ENCODE measurements at places on chromosomes 5 and 9.

DNA sequence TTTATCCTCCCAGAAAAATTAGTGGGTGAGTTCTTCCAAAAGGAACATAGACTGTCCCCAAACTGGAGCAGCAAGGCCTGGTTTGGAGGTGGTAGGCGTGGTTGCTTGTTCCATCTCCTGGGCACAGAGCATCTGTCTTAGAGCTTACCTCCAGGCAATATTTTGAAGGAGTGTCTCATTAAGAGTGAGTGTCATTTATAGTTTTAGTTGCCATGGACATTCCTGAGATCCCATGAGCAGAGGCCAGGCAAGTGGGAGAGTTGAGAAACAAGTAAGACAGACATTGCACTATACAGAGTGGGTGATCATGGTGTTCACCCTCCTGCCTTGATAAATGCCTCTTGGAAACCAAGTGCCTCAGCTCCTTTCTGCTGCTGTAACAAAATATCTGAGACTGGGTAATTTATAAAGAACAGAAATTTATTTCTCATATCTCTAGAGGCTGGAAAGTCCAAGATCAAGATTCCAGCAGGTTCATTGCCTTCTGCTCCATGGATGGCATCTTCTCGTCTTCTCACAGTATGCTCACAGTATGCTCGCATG is 68.5 kb downstream of the KIAA1958 start:
- no peak for DNase-seq

- no peak for DNase-seq
Measured at GRCh38 chr5:158164296-158165047, 305.5 kb upstream of the CLINT1 start.

DNA sequence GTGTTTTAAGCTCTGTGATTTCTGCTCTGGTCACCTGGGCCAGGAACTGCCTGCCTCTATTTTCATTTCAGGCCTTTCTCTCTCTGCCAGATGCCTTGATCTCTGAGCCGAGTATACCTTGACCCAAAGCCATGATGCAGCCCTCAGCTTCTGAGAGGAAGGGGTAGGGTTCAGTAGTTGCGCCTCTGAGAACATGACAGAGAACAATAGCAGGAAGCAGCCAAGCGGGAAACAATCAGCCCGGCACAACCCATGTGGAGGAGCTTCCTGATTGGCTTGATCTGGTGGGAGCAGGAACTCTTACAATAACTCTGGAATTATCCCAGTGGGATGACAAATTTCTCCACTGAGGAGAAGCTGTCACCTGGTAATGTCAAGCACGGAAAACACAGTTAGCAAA is 127.4 kb downstream of the PALM2AKAP2 start:
- peak; percentile 17 for DNase-seq

GRCh38 chr5:157993201-157993600 is 134.3 kb upstream of the CLINT1 start:
- DNase-seq, result no peak

DNA sequence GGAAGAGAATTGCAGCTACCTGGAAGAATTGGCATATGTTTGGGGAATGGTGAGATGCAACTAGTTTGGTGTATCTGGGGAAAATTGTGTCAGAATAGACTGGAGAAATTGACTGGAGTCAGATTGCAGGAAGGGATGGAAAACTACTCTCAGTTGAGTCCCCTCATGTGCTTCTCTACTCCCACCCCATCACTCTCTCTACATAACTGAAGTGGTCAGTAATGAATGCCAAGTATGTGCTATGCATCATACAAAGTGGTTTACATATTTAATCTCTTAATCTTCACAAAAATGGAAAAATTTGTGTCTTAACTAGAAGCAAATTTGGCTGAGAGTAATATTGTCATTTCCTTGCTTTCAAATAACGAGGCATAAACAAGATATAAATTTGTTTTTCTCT is 146.4 kb upstream of the TNC start:
- DNase-seq, result peak; percentile 91

Data from fibroblast of skin of right biceps (primary cell).